ENCODE measurements at places on chromosomes 11 and 22.

GRCh38 chr11:7437696-7438095 lies 47.6 kb upstream of the OLFML1 start:
- DNase-seq, result no peak

- DNase-seq, result no peak
These were observed 43.7 kb downstream of the ZBTB16 start for GRCh38 chr11:114102993-114103896.

DNA sequence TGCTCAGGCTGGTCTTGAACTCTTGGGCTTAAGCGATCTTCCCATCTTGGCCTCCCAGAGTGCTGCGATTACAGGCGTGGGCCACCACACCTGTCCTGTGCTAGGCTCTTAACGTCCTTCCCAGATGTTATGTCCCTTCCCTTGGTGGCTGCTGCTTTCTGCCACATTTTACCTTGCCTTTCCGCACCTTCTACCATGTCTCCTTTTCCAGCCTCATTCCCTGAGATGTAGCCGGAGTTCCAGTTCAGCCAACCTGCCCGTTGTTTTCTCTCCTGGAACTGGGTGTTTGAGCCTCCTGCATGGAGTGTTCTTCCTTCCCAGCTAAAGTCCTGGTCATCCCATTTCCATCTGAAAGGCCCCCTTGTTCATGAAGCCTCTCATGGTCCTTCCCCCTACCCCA lies 95.3 kb downstream of the PTPRJ start:
- no peak for DNase-seq

DNA sequence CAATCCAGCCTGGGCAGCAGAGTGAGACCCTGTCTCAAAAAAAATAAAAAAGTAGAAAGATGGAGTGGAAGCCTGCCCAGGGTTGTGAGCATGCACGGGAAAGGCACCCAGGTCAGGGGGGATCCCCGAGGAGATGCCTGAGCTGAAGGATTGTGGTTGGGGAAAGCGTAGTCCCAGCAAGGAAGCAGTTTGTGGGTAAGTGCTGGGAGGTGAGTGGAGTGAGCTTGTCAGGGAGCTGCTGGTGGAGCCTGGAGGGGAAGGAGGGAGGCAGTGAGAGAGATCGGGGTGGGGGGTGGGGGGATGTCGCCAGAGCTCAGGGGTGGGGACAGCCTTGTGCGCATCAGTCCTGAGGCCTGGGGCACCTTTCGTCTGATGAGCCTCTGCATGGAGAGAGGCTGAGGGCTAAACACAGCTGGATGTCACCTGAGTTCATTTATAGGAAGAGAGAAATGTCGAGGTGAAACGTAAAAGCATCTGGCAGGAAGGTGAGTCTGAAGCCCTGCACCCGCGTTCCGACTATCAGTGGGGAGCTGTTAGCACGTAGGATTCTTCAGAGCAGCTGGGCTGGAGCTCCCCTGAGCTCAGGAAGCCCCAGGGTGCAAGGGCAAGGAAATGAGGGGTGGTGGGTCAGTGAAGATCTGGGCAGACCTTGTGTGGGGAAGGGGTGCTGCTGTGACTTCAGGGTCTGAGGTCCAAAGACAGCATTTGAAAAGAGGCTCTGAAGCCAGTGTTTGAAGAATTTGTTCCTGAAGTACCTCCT lies 10.2 kb downstream of the TMEM121B start:
- no peak for DNase-seq

DNA sequence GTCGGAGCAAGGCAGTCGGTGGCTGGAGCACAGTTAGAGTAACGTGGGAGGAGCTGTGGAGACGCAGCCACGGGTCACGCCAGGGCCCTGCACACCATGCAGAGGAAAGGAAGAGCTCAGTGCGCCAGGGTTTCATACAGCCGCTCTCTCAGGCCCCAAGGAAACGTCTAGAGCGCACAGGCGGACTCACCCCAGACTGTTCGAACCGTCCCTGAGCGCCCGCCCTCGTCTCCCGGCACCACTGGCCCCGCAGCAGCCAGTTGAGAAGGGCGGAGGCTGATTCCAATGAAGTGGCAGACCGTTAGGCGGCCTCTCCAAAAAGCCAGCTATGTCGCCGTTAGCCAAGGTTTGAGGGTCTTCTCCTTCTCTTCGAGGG lies 483 bp upstream of the HYLS1 start:
- DNase-seq, result no peak

- no peak for DNase-seq
These were observed 248.1 kb downstream of the CNTN5 start for GRCh38 chr11:99268886-99269285.

- DNase-seq, result no peak
These were observed 185.0 kb downstream of the NELL1 start for GRCh38 chr11:20854215-20854955.

- no peak for DNase-seq
These were observed 112.2 kb downstream of the NECTIN1 start for GRCh38 chr11:119616586-119617339.

- DNase-seq, result no peak
These were observed 17.9 kb upstream of the ZC3H12C start for GRCh38 chr11:110075105-110075846.

- no peak for DNase-seq
These were observed 4.6 kb upstream of the RNF185 start for GRCh38 chr22:31155422-31155821.

DNA sequence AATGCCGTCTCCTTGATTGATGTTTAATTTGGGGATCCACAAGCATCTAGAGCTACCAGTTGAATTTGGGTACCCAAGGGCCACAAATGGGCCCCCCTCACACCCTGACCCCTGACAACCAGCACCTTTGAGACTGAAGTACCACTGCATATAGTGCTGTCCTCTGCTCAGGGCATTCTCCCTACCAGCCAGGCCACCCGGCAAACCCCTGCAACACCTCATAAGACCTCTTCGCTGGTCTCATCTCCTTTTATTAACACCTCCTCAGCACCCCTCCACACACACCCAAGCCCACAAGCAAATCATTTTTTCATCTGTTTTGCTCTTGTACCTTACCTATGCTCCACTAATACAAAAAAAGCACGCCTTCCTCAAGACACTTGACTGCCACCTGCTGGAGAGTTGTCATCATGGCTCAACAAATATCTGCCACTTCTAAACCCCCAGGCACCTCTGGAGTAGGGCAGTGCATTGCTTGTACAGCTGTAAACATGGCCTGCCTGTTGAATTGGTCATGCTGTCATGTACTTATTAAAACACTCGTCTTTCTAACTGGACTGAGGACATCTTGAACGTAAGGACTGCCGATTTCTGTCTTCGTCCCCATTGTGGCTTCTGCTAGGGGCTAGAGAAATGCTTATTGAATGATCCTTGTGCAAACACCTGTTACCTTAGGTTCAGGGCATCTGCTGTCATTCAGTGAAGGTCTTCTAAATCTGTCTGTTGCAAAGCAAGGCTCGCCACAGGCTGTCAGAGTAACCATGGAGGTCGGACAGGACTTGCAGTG lies 66.5 kb downstream of the BMAL1 start:
- peak; percentile 7 for DNase-seq

DNA sequence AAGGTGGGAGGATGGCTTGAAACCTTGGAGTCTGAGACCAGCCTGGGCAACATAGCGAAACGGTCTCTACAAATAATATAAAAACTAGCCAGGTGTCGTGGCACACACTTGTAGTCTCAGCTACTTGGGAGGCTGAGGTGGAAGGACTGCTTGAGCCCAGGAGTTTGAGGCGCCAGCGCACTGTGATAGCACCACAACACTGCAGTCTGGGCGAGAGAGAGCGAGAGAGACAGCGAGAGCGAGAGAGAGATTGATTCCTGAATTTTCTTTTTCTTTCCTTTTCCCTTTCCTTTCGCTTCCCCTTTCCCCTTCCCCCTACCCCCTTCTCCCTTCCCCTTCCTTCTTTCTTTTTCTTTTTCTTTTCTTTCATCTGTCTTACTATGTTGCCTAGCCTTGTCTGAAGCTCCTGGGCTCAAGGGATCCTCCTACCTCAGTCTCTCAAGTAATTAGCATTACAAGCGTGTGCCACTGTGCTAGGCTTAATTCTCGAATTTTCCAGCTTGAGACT lies 162.4 kb upstream of the ZBED5 start:
- DNase-seq, result no peak

- DNase-seq, result no peak
These were observed 88.0 kb upstream of the KCNQ1OT1 start for GRCh38 chr11:2787816-2788167.

- no peak for DNase-seq
These were observed 54.2 kb upstream of the AMPD3 start for GRCh38 chr11:10400856-10401255.

- no peak for DNase-seq
These were observed 906 bp upstream of the NAA40 start for GRCh38 chr11:63937713-63938478.

DNA sequence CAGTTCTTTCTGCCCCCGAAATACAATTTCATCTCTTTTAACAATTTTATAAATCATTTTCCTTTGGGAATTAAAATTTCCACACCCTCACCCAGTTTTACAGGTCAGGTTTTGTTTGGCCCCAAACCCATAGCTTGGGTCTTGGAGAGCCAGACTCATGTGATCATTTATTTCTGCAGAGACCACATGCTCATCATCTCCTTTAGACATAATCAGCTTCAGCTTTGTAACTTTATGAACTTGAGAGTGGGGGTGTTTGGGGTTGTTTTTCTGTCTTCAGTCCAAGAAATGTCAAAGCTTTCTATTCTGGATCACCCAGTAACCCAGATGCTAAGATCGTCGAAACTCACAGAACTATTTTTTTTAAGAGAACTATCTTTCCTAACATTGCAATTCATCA lies 70.9 kb downstream of the DBX1 start:
- no peak for DNase-seq

DNA sequence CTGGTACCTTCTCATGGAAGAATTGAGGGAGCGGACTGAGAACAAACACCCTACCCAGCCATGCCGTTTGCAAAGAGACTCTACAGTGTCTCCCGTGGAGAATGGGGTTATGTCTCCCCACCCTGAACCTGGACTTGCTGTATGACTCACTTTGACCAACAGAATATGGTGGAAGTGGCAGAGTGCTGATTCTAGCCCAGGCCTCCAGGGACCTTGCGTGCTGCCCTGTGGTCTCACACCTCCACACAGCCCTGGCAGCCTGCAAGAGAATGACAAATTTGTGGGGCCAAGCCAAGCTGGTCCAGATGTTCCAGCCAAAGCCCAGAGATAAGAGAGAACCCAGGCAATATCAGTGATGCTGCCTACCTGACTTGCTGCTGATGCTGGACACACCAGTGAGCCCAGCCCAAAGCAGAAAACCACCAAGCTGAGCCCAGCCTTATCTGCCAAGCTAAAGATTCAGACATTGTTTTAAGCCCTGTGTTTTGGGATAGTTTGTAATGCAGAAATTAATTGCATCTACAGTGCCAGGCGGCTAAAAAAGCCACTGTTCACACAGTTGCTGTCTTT lies 8.1 kb upstream of the LINC01488 start:
- no peak for DNase-seq

- DNase-seq, result no peak
These were observed 397 bp downstream of the OR52N2 start for GRCh38 chr11:5809122-5809519.

DNA sequence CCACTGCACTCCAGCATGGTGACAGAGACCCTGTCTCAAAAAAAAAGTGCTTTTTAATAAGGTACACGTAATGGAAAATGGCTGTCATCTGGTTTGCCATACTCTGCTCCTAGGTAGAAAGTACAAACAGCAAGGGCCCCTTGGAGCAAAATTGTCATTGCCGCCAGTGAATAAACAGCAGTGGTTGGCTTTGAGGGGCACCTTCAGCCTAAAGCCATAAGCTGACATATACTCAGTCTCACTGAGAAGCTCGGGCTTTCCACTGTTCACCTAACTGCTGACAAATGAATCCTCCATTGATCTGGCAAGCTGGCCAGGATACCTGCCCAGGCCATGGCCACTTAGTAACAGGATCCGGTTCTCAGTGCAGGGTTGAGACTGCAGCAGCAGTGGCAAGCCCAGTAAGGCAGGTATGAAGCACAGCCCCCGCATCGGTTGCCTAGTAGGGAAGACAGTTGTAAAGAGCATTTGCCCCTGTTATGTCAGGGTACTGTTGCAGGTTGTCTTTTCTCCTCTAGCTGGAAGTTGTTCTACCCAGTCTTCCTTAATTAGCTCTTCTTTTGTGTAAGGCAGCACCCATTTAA lies 38.8 kb downstream of the MARK2 start:
- no peak for DNase-seq

GRCh38 chr11:69491071-69492031 lies 9.9 kb downstream of the LINC01488 start:
- no peak for DNase-seq

GRCh38 chr22:24184057-24184798 lies 2.9 kb downstream of the SUSD2 start:
- DNase-seq, result no peak

GRCh38 chr11:34987617-34988016 lies 71.2 kb downstream of the PDHX start:
- no peak for DNase-seq

DNA sequence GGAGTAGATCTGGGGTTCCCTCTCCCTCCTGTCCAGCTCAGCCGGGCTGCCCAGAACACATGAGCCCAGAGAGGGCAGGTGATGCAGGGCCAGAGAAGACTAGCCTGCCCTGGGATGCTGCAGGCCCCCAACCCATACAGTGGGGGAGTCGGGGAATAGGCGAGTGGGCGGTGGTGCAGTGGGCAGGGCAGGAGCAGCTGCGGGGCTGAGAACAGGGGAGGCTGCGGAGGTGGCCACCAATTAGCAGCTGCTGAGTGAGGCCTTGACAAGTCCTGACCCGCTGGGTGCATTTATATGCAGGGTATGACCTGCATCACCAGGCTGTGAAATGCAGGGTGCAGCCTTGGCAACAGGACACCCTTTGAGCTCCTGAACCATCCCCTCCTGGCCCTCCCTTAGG lies 43.1 kb downstream of the NFAM1 start:
- peak; percentile 60 for DNase-seq

GRCh38 chr11:41309716-41310115 lies 149.7 kb downstream of the LRRC4C start:
- DNase-seq, result no peak

- DNase-seq, result no peak
These were observed 36.3 kb downstream of the KCNC1 start for GRCh38 chr11:17770917-17771316.

DNA sequence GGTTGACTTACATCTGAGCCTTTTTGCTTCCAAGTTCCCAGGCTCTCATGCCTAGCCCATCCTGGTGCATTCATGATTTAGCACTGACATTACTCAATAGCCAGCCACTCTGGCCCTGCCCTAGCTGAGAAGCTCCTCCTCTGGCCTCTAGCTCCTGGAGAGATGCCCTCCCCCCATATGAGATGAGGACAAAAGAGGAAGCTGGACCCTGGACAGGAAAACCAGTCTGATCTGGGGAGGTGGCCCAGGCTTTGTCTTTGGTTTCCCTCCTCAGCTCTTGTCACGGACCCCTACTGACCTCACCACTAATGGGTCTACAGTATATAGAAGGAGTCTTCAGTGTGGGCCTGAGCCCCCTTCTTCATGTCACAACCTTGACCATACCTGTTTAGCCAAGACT lies 3.0 kb downstream of the RHOG start:
- no peak for DNase-seq

GRCh38 chr11:36449561-36450096 lies 60.4 kb downstream of the TRAF6 start:
- no peak for DNase-seq

- no peak for DNase-seq
These were observed 55.5 kb upstream of the SLC5A12 start for GRCh38 chr11:26777372-26777808.

All from NCI-H524 (cell line).